GM12878 (cell line): ENCODE measurements at places on chromosomes 4 and X.

DNA sequence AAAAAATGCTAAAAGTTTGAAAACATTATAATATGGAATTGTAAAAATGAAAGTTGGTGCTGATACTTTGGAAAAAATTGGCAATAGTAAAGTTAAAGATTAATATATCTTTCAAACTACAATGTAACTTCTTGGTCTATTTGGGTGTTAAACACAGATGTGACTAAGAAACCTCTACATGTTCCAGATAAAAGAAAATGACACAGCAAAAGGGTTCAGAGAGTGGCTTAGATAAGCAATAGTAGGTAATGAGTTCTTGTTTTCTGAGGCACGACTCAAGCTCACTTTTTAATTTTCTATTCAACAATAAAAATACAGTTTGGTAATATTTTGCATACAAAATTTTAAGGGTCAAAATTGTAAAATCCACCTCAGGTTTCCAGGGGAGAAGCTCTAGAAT lies 292.7 kb downstream of the GALNTL6 start:
- DNase-seq, result no peak

DNA sequence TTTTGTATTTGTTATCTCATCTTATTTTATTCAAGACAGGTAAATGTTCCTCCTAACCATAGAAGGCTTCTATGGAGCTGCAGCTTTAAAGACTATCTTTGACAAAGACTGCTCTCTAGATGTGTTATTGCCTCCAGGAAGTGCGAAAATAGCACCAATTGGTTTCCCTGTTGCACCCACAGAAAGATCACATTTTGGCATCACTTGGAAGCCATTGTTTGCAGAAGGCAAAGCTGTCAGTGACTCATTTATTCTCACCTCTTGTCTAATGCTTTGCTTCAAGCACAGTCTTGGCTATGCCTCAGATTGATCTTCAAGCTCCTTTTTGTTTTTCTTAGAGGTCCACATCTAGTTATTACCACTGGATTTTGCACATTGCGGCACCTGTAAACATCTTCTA lies 150.3 kb downstream of the PCDH7 start:
- DNase-seq, result no peak

DNA sequence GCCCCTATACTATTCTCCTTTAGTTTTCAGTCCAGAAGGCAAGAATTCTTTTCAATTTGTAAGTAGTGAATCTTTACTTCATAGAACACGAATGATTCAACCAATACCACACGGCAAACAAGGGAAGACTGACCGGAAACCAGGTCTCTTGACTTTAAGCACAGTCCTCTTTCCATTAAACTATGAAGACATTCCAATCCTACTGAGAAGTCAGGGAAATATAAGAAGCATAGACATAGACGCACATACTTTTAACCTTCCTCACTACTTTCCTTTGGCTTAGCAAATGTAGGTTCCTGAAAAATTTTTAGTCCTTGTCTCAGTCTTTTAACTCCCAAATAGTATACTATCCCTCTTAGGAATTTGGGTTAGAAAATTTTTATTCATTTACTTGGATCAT lies 9.1 kb downstream of the CHRDL1 start:
- DNase-seq, result no peak

DNA sequence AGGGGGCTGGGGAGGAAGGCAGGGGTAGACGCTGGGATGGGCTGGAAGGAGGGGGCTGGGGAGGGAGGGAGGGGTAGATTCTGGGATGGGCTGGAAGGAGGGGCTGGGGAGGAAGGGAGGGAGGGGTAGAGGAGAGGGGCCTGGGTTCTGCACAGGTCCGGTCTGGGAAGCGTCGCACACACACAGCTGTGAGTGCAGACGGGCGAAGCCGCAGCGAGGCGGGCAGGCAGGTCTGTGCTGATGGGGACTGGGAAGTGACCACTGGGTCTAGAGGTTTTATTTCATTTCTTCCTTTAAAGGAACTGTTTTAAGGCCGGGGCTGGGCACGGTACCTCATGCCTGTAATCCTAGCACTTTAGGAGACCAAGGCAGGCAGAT lies 69.1 kb upstream of the MXD4 start:
- DNase-seq, result no peak

DNA sequence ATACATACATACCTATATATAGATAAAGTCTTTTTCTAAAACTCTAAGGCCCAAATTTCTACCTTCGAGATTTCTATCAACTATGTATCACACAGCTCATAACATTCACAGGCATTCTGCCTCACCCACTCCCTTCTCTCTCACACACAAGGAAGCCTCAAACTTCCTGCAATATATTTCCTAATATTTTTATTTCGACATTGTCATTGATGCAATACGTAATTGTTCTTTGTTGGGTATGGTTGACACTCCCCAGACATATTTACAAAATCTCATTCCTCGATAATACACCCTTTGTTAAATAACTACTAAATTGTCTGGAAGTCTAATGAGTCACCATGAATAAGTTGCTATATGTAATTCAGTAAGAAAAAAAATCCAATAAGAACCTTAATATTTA lies 143.5 kb downstream of the HNRNPD start:
- no peak for DNase-seq

GRCh38 chrX:122418758-122419157 lies 765.3 kb upstream of the GRIA3 start:
- DNase-seq, result no peak

DNA sequence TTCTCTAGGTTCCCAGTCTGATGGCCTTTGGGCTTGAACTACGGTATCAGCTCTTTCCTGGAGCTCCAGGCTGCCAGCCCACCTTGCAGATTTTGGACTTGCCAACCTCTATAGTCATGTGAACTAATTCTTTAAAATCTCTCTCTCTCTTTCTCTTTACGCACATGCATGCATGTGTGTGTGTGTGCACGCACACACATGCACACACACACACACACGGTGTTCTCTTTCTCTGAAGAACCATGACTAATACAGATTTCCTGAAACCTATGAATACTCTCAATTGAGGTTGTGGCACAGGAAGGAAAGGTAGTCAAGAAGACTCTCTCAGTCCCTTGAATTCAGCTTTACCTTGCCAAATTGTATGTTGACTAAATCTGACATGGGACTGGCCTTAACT lies 6.2 kb upstream of the ZCCHC13 start:
- no peak for DNase-seq

GRCh38 chrX:2596045-2596444 lies 95.0 kb upstream of the CD99 start:
- no peak for DNase-seq

DNA sequence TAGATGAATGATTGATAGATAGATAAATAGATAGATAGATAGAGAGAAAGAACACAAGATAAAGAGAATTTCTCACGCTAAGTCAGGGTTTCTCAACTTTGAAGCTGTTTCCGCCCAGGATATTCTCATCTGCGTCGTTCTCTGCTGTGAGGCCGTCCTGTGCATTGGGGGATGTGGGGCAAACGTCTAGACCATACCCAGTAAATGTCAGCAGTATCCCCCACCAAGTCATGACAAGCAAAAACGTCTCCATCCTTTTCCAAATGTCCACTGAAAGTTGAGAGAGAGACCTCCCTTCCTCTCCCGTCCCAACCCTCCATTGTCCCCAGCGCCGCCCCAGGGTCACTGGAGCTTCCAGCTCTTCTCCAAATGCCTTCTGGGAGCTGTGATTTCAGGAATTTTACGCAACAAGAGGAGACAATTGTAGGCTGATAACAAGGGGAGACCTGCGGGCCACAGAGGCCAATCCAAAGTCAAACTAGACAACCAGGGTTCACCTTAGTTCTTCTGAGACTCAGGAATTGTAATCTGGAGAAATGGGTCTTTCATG lies 8.9 kb upstream of the CRLF2 start:
- no peak for DNase-seq

- DNase-seq, result no peak
Measured at GRCh38 chr4:113766882-113767281, 5.3 kb upstream of the CAMK2D start.

DNA sequence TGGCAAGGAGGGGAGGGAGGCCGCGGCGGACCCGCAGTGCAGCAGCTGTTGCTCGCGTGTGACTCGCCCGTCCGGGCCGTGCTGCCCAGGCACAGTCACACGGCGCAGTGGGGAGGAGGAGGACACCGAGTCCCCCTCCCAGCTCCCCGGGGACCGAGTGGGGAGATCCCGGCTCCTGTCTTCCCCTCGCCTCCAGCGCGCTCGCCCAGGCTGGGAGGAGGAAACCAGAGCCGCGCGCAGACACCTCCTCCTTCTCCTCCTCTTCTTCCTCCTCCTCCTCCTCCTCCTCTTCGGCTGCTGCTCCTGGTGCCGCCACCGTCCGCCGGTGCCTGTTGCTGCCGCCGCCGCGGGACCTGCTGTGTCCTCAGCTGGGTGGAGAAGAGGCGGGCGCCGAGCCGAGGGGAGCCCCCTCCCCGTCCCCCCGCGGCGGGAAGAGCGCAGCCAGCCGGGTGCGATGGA lies at the start of gene TBC1D1:
Gene TBC1D1 (plus strand): TSS at position 284 of the 459 bp plus-strand sequence. CDS start 11,012 bp downstream, outside the sequence.
- no peak for DNase-seq

DNA sequence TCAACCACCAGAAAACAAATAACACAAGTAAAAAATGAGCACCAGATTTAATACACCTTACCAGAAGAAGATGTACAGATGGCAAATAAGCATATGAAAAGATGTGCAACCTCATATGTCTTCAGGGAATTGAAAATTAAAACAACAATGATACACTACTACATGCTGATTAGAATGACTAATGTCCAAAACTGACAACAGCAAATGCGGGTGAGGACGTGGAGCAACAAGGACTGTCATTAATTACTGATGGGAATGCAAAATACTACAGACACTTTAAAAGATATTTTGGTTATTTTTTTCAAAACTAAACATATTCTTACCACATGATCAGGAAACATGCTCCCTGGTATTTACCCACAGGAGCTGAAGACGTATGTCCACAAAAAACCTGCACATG lies 140.3 kb downstream of the FRYL start:
- no peak for DNase-seq

DNA sequence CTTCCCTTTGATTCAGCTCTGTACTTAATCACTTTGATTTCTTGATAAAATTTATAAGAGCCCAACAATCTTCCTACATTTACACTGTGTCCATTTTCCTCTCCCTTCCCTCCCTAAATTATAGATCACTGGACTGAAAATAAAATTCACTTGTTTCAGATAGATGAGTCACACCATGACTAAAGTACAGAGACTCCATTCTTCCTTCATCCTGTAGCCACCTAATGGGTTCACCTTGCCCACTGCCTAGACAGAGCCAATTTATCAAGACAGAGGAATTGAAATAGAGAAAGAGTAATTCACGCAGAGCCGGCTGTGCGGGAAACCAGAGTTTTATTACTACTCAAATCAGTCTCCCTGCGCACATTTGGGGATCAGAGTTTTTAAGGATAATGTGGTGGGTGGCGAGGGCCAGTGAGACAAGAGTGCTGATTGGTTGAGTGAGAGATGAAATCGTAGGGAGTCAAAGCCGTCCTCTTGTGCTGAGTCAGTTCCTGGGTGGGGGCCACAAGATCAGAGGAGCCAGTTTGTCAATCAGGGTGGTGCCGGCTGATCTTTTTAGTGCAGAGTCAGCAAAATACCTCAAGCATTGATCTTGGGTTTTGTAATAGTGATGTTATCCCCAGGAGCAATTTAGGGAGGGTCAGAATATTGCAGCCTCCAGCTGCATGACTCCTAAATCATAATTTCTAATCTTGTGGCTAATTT lies 71.3 kb upstream of the MED14 start:
- DNase-seq, result no peak

GRCh38 chr4:176833400-176834175 lies 40.9 kb upstream of the VEGFC start:
- no peak for DNase-seq

- DNase-seq, result no peak
Measured at GRCh38 chrX:37476571-37477170, 94.8 kb upstream of the LANCL3 start.

DNA sequence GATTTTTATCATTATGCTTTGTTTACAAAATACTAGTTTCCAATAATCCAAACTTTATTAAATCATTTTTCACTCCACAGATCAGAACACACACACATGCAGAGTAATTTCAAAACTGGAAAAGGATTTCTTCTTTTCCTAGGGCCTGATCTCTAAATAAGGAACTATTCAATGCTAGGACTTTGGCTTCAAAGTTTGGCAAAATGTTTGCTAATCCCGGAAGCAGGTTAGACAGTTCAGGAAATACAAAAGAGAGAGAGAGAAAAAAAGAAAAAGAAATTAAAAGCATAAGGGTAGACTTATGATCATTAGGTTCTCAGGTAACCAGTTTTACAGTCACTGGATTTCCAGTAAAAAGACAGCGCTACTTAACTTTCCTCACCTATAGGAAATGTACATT lies 211.0 kb downstream of the DCLK2 start:
- no peak for DNase-seq

GRCh38 chr4:40453912-40454311 lies 118.8 kb downstream of the CHRNA9 start:
- no peak for DNase-seq

DNA sequence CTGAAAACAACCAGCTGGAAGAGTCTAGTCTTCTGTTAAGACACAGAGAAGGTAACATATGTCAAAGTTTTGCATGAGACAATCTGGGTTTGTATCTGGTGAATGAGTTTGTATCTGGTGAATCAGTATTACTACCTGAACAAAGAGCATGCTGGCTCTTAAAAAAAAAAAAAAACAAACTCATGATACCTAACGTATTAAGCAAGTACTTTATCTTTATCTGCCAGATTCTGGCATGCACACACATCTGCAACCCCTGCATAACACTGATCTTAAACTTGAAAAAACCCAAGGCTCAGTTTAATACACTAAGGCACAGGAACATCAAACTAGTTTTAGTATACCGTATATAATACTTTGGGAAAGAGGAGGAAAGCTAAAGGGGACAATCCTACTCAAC lies 5.8 kb downstream of the YTHDC1 start:
- DNase-seq, result no peak

GRCh38 chr4:168618577-168619265 lies 121.9 kb downstream of the PALLD start:
- no peak for DNase-seq

GRCh38 chrX:107710617-107711391 lies 64.8 kb downstream of the TSC22D3 start:
- peak; percentile 87 for DNase-seq

- no peak for DNase-seq
Measured at GRCh38 chrX:23435575-23435974, 100.9 kb downstream of the PTCHD1 start.
